Stimulated activated CD8-positive, alpha-beta memory T cell treated with anti-CD3 and anti-CD28 coated beads, Interleukin-4, amount 100 ng/mL, for 4 hours (primary cell): ENCODE measurements at places on chromosomes 4 and X.

DNA sequence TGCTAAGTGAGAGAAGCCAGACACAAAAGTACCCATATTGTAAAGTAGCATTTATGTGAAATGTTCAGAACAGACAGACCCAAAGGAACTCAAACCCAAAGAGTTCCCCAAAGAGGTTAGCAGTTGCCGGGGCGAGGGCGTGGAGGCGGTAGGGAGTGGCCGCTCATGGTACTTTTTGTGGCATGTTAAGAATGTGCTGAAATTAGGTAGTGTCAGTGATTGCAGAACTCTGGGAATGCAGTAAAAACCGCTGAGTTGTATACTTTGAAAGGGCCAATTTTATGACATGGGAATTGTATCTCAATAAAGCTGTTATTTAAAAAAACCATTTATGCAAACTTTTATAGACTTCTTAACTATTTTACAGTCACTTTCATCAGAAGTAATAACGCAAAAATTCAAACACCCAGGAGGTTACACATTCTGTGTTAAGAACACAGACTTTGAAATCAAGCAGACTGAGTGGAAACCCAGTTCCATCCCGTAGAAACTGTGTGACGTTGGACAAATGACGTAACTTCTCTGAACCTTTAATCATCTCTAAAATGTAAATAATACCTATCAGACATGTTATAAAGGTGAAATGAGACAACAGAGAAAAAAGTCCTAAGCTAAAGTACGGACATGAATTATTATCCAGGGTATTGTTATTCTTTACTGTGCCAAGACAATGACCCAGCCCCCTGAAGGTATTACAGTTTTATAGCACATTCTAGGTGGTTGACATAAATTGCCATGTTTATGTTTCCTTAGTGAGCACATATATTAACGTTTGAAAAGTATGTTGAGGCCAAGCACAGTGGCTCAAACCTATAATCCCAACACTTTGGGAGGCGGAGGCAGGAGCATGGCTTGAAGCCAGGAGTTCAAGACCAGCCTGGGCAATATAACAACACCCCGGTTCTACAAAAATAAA lies 19.7 kb downstream of the ZFP42 start:
- no peak for DNase-seq

DNA sequence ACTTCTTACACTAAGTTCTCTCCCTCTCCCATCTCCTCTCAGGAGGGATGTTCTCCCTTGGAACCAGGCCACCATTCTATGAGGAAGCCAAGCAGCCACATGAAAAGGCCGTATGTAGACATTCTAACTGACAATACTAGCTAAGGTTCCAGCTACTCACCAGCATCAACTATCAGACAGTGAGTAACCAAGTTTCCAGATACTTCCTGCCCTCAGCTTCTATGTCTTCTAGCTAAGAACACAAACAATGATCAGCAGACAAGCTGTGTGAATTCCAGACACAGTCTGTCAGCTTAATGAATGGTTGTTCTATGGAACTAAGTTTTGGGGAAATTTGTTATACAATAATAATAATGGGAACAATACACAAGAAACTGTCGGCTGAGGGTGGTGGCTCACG lies 50.8 kb downstream of the SMIM14 start:
- DNase-seq: no peak

- peak; percentile 75 for DNase-seq
Measured at GRCh38 chr4:140152013-140152703, 1.8 kb downstream of the MAML3 start.

DNA sequence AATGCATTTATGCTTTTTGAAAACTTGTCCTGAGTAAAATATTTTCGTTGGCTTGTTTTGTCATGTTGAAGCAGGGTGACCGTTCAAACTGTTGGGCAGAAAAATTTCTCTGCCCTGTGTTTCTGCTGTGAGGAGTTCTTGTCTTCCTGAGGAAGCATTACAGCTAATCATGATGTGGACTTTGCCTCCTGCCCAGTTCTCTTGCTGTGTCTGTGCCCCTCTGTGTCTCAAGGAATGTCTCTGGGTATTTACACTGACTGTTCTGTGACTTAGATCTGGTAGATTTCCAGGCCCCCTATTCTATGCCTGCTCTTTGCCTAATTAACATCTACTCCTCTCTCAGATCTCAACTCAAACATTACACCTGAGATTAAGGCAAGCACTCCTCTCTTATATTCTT lies 30.4 kb upstream of the RPL34 start:
- DNase-seq: no peak

GRCh38 chr4:145218251-145218650 lies 37.9 kb upstream of the OTUD4 start:
- DNase-seq: no peak

GRCh38 chr4:68909385-68909784 lies 42.2 kb downstream of the UGT2A3 start:
- DNase-seq: no peak

GRCh38 chrX:134929808-134930207 lies 61.0 kb upstream of the SMIM10 start:
- no peak for DNase-seq

DNA sequence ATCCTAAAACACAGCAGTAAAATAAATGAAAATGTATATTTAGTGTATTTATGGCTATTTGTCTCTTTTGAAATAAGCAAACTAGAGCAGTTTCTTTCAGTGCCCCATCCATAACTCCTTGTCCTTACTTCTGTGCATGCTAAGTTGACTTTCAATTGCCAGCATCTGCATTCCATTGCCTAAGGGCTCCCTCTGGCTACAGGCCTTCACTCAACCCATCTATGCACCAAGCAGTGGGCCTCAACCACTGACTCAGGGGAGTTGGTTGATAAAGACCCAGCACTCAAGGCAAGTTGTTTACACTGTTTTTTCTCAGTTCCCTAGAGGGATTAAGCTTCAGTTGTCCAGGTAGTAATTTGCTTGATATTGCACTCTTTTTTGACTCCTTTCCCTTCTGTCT lies 265.7 kb downstream of the IQCM start:
- no peak for DNase-seq

GRCh38 chrX:135328421-135329005 lies 19.2 kb downstream of the ETDC start:
- no peak for DNase-seq

GRCh38 chr4:31995943-31996901 lies 1276.1 kb downstream of the PCDH7 start:
- DNase-seq: no peak

GRCh38 chrX:34893741-34894140 lies 48.9 kb upstream of the FAM47B start:
- no peak for DNase-seq

- no peak for DNase-seq
Measured at GRCh38 chr4:183968502-183968901, 63.4 kb downstream of the STOX2 start.

DNA sequence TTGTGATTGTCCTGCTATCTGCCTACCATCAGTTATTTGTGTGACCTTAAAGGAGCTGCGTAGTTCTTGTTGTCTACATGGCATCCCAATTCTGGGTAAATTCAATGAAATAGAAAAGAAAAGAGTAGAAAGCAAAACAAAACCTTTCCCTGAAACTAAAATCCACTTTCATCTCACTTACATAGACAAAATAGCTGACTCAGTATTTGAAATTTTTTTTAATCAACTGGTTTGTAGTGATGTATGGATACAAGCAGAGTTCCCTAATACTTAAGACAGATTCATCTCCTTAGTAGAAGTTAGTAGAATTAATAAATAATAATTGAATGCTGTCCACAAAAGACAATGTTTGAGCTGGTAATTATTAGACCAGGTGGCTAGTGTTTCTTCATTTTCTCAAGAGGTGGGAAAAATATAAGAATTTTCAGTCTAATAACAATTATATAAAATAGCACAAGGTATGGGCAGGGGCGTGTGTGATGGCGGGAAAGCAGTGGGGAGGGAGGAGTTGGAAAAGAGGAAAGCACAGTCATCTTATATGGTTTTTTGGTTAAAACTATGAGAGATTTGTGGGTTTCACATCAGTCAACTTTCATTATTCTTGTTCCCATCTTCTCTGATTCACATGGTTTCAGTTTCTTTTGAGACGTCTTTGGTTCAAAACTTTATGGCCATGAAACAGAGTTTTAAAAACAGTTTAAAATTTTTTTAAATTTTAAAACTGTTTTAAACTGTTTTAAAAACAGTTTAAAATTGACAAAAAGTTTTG lies 275.2 kb downstream of the SPRY1 start:
- DNase-seq: no peak

GRCh38 chr4:66062044-66062443 lies 391.8 kb upstream of the EPHA5 start:
- DNase-seq: no peak

- no peak for DNase-seq
Measured at GRCh38 chr4:57498251-57498650, 388.1 kb upstream of the IGFBP7 start.

DNA sequence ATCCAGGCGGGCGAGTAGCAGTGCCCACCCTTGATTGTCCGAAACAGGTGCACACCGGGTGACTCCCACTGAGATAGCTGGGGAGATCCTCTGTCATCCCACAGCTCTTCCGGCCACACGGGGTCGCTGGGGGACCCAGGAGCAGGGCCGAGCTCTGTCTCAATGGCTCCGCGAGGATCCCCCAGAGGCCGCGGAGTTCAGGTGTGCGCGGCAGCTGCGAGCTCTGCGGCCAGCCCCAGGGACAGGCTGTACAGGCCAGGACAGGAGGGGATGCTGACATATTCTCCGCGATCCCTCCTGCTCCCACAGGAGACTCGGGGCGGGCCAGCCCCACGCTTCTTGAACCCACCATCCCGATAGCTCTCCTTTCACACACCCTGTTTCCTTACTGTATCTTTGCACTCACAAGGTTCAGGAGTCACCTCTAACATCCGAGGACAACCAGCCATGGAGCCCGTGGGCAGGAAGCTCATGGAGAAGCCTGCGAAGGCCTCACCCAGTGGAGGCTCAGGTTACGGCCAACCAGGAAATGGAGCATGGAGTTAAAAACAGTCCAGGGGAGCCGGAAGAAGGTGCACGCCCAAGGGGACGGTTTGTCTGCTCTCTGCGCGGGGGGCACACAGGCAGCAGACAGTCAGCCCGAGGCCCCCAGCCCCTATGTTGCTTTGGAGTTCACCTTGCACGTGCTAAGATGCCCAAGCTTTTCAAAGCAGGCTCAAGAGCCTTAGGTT lies 77.9 kb upstream of the AMELX start:
- DNase-seq: no peak

DNA sequence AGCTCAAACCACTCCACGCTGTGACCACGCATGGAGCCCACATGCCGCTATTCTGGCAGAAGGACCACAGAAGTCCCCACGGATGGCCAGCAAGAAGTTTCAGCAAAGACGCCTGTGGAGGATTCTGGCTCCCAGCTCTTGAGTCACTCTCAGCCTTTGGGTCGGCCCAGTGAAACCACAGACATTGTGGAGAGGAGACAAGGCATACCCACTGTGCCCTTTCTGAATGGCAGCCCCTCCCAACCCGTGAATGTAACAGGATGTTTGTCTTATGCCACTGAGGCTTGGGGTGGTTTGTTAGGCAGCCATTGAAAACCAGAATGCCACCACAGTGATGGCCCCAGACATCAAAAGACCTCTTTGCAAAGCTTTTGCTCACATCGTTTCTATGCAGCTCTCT lies 42.7 kb downstream of the ABLIM2 start:
- no peak for DNase-seq

DNA sequence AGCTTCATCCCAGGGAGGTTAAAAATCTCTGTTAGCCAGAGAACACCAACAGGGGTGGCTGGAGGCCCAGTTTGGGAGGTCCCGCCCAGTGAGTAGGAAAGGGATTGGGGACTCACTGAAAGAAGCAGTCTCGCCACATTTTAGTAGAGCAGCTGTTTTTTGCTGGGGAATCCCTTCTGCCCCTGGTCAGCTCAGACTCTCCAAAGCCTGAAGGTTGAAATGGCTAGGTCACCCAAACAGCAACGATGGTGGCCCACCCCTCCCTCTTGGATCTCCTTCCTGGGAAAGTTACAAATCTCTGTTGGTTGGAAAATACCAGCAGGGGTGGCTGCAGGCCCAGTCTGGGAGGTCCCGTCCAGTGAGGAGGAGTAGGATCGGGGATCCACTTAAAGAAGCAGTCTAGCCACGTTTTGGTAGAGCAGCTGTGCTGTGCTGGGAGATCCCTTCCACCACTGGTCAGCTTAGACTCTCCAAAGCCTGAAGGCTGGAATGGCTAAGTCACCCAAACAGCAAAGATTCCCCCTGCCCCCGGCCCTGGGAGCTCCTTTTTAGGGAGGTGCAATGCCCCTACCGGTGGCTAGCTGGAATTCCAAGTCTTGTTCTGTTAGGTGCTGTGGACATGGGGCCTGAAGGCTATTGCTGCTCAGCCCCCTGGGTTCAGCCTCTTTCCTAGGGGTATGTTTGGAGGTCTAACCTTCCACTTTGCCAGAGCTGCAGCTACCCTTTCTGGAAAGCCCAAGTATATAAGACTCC lies 40.0 kb upstream of the TEX13A start:
- DNase-seq: no peak

DNA sequence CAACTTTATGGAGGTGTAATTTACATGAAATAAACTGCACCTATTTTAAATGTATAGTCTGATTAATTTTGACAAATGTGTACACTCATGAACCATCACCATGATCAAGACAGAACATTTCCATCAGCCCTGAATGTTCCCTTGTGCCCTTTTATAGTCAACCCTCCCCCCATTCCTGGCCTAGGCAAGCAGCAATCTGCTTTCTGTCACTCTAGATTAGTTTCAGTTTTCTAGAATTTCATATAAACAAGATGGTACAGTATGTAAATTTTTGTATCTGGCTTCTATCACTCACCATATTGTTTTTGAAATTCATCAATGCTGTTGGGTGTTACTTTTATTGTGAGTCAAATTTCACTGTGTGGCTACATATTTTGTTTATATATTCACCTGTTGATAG lies 234.2 kb upstream of the RPS6KA3 start:
- no peak for DNase-seq

- no peak for DNase-seq
Measured at GRCh38 chr4:118991686-118992085, 103.0 kb downstream of the SYNPO2 start.

DNA sequence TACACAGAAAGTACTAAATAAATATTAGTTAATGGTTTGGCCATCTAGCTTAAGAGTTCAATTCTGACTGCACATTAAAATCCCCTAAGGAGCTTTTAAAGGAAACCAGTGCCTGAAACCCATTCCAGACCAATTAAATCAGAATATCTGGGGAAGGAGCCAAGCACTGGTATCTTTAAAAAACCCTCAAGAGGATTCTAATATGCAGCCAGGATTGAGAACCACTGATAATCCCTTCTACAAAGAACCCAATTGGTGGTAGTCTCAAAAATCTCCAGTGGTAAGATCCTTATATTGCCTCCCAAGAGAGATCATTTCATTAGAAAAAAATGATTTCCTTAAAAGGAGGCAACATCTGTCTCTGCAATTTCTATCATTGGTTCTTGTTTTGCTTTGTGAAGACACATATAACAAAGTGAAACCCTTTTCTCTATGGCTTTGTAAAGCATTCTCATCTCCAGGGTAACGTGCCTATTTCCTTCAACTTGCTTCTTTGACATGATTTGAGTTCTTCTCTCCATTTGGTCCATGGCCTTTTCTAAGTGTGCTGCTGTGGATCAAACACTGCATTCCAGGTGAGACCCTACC lies 3.5 kb downstream of the GPR34 start:
- DNase-seq: no peak

DNA sequence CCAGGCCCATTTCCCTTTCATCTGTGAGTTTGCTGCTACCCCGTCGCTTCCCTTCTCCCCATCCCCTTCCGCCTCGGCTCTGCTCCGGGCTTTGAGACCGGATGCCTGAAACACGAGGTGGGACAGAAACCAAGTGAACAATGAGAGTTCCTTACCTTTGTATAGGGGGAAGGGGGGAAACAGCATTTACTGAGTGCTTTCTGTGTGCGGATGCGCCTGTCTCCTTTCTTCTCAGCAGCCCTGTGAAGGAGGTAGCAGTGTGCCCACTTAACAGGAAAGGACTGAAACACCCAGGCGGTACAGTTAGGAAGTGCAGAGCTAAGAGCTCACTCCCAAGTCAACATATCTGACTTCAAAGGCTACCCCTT lies 43.2 kb upstream of the TMSB15B start:
- DNase-seq: no peak
